ENCODE measurements at places on chromosomes 13 and 19.

GRCh38 chr19:33392341-33393285 lies 19.1 kb downstream of the CEBPG start:
- DNase-seq, result no peak

- no peak for DNase-seq
Measured at GRCh38 chr19:31306006-31306753, 43.1 kb downstream of the TSHZ3 start.

GRCh38 chr13:110046811-110047210 lies 260.1 kb downstream of the COL4A1 start:
- DNase-seq, result no peak

DNA sequence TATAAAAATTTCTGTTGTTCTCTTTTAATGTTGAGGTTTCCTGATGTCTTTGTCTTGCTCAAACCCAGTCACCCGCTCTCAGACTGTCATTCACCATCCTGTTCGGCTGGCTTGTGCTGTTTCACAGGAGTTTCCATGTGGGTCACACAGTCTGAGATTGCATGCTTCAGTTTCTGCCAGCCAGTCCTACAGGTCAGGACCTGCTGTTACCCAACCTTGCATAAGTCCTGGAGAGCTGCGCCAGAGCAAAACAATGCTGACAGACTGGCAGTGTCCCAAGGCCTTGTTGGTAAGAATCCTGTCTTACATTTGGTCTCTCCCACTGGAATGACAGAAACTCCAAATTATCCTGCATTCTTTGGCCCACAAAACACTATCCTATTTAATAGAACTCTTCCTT lies 340.0 kb upstream of the SLITRK5 start:
- DNase-seq, result no peak

GRCh38 chr13:79434556-79434955 lies 28.5 kb upstream of the RBM26 start:
- no peak for DNase-seq

DNA sequence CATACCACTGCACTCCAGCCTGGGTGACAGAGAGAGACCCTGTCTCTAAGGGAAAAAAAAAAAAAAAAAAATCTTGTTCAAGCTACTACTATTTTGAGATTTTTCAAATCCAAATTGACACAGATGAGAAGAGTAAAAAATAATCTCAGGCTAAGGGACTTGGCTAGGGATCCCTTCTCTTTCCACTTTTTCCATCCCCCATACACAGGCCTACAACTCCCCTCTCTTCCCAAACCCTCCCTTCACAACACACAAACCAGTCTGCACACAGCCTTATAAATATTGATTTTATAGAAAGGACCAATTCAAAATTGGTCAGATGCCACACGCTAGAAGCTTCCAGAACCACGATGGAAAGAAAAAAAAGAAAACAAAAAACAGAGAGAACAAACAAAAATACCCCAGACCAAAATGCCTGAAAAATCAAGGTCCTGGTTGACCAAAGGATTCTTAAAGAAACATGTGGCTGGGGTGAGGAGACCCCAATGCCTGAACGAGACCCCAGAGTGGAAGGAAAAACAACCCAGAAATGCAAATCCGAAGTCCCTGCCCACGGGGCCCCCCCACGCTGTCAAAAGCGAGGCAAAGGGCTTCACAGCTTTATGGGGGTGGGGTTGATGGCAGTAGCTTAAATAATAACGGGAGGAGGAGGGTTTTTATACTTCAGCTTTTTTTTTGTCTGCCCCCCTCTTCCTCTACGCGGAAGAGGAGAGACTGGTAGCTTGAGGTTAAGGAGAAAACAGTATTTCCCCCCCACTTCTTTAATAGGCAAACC lies 18.1 kb downstream of the QPCTL start:
- no peak for DNase-seq

GRCh38 chr13:101415358-101416174 lies 742 bp downstream of the NALCN start:
- no peak for DNase-seq

- DNase-seq, result no peak
Measured at GRCh38 chr19:51075998-51076397, 6.7 kb downstream of the KLK14 start.

- no peak for DNase-seq
Measured at GRCh38 chr19:51550848-51551672, 19.6 kb upstream of the SIGLEC6 start.

- DNase-seq, result no peak
Measured at GRCh38 chr19:27741236-27741635, 1471.7 kb downstream of the UQCRFS1 start.

DNA sequence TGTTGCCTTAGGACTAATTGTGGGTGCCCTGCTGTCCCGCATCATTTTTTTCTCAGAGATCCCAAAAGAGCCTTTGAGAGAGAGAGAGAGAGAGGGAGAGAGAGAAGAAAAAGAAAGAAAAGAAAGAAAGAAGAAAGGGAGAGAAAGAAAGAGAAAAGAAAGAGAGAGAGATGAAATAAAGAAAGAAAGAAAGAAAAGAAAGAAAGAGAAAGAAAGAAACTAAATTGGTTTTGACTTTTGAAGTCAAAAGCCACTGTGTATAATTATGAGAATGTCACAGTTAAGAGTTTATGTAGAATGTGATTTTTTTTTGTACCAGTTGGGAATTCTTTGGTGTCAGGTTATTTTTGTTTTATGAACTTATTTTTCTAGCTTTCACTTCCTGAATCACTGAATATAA lies 43.4 kb upstream of the AKAP11 start:
- no peak for DNase-seq

DNA sequence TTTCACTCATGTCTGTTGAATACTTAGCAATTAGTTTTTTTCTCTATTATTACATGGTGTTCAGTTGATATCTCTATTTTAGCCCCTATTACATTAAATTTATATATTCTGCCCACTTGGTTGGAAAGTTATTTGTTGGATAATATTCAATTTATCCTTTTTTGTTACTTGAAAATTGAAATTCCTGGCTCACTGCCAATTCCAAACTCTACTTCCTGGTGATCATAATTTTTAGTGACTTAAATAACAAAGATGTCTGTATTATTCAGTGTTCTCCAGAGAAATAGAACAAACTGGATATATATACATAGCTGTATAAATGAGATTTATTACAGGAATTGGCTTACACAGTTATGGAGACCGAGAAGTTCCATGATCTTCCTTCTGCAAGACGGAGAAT lies 93.6 kb downstream of the GPC5 start:
- DNase-seq, result no peak

DNA sequence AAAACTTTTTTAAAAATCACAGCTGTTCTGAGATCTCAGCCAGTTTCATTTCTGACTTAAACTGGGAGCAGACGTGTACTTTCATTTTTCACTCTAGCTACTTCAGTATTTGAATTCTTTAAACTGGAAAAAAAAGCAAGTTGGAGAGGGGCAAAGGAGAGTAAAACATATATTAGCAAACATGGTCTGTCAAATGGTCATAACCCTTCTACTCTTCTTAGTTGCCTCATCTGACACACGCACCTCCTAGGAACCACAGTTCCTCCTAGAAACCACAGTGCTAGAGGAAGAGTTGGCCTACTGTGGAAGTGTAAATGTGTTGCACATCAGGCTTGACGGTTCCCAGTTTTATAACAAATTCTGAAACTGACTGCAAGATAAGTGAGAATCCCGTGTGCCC lies 47.2 kb downstream of the TM9SF2 start:
- no peak for DNase-seq

- no peak for DNase-seq
Measured at GRCh38 chr19:2716722-2717637, 4.2 kb downstream of the DIRAS1 start.

DNA sequence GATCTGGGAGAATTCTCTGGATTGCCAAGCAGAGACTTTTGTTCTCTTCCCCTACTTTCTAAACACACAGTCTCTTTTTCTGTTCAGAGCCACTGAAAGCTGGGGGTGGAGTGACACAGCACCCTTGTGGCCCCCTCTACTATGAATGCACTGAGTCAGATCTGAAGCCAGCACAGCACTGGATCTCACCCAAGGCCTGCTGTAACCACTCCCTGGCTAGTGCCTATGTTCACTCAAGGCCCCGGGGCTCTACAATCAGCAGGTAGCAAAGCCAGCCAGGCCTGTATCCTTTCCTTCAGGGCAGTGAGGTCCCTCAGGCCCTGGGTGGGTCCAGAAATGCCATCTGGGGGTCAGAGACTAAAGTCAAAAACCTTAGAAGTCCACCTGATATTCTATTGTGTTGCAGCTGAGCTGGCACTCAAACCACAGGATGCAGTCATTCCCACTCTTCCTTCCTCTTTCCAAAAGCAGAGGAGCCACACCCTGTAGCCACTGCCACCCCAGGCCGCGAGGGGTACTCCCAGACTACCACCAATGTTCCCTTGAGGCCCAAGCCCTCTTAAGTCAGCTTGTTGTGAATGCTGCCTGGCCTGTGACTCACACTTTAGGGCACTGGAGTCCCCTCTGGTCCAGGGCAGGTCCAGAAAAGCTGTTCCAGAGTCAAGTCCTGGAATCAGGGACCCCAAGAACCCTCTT lies 110.1 kb upstream of the RXFP2 start:
- DNase-seq, result no peak

- DNase-seq, result no peak
Measured at GRCh38 chr19:41319500-41320184, 9.7 kb downstream of the CCDC97 start.

DNA sequence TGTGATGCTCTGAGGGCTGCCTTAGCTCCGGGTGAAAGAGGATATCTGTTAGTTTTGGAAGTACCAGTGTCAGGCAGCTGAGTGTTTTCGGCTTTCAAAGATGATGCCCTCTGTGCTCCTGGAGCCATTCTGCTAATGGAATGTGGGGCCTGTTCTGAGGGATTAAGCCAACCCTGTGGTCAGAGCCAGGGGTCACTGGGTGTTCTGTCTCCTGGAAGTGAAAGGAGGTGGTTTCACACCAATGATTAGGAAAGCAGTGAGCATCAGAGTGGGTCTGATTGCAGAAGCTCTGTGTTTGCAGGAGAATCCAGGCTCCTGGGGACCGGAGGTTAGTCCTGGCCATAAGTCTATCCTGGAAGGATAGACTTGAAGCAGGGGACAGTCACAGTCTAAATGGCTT lies 94.6 kb downstream of the UQCRFS1 start:
- no peak for DNase-seq

- no peak for DNase-seq
Measured at GRCh38 chr13:102443249-102443648, 41.4 kb upstream of the FGF14 start.

- no peak for DNase-seq
Measured at GRCh38 chr19:17860331-17860992, 752 bp downstream of the RPL18A start.

GRCh38 chr13:38713046-38713445 lies 26.2 kb downstream of the FREM2 start:
- DNase-seq, result no peak

DNA sequence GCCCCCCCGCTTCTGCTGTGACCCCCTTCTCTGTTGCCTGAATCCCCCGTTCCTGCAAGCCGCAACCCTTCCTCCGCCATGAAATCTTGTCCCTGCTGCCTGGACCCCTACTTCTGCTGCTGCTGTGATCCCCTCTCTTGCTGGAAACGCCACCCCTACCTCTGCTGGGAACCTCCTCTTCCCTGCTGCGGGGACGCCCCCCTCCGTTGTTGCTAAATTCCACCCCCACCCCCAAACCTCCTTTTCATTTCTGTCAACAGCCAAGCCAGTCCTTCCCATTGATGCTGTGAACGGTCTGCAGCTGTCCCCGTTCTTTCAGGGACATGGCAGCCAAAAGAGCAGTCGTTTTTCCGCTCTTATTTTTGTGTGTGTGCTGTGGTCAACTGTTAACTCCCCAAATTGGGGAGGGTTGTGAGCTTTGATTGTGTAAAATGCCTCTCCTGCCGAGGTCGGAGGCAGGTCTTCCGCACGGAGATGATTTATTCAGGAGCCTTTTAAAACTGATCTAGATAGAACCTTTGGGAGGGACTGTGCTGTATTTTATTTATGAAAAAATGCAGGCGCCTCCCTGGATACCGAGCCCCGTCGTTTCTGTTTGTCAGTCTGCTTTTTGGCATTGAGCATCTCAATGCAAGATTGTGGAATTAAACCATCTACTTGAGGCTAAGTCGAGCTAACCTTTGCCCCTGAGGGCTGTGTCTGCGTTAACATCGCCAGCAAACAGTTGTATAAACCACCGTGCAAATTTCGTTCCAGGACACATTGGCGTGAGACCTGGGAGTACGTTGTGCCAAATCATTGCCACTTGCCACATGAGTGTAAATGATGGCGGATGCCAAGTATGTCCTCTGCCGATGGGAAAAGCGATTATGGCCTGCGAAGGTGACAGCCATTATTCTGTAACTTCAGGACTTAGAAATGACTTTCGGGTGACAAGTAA lies 27.9 kb upstream of the NDUFS7 start:
- DNase-seq, result peak; percentile 36

DNA sequence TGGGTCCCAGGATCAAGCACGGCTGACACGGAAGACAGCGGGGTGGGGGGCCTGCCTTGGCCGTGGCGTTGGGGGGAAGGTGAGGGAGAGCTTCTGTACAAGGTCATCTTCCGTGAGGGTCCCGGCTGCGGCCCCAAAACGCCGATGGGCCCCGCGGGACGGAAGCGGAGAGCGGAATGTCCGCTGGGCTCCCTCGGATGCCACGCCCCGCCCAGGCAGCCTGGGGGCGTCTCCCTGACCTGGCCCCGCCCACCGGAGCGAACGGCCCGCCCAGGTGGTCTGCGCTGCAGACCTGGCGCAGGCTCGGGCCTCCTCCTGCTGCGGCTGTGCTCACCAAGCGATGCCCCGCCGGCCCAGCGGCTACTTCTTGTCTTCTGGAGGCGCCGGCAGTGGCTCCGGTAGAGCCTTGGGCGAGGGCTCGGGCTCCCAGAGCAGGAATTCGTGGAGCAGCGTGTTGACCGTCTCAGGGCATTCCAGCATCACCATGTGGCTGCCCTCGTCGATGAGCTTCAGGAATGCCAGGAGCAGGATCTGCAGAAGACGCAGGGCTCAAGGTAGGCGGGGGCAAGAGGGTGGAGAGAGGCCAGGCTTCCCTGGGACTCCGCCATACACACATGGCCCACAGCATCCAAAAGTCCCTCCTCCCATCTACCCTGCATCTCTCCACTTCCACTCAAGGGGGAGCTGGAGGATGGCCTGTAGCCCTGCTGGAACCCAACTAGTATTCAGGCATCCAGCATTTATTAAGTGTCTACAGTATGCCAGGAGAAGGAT lies 10.7 kb downstream of the ABHD8 start:
- DNase-seq, result peak; percentile 86

DNA sequence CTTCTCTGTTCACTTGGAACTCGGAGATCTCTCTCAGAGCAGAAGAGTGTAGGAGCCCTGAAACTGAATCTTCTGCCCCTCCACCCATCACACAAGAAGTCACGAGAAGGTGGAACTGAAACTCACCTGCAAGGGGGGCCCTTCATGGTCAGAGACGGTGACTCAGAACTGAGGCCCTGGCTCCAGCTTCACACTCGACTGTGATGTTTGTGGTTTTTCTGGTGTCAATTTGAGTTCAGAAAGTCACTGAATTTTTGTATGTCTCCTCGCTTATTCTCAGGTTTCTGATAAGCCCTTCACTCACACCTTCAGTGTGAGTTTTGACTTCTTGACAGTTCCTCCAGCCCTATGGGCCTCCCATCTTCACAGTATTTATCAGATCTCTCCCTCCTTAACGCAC lies 23.1 kb downstream of the SIGLEC5 start:
- DNase-seq, result peak; percentile 66

GRCh38 chr13:114065141-114065925 lies 67.1 kb downstream of the RASA3 start:
- DNase-seq, result peak; percentile 90

GRCh38 chr13:49256841-49257240 lies 9.1 kb downstream of the CDADC1 start:
- no peak for DNase-seq
